ENCODE measurements at places on chromosomes 7 and 10.
A peak's percentile ranks its signal among the peaks of the same experiment; 100 is the strongest.

DNA sequence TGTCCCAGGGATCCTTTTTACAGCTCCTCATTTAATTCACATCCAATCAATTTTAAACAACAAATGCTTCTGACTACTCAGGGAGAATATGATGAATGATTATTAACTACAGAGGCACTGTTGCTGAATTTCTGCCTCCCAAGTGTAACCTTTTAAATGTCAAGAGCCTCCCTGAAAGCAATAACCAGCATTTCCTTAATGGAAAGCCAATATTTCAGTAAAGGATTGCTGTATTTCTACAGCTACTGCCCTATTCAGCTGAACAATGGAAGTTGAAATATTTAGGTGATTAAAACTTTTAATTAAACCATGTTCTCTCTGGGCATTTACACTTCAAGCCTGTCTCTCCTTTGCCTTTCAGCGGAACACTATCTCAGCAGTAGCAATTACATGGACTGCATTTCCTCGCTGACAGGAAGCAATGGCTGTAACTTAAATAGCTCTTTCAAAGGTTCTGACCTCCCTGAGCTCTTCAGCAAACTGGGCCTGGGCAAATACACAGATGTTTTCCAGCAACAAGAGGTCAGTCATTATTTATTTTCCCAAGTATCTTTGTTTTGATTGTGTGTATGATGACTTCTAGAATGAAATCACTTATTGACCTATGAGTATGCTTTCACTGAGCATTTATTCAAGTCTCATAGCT, 304.7 kb downstream of the BICC1 start:
- no peak for DNase-seq

- DNase-seq = no peak
Observed at GRCh38 chr7:33873981-33874750, 31.2 kb upstream of the BMPER start.

DNA sequence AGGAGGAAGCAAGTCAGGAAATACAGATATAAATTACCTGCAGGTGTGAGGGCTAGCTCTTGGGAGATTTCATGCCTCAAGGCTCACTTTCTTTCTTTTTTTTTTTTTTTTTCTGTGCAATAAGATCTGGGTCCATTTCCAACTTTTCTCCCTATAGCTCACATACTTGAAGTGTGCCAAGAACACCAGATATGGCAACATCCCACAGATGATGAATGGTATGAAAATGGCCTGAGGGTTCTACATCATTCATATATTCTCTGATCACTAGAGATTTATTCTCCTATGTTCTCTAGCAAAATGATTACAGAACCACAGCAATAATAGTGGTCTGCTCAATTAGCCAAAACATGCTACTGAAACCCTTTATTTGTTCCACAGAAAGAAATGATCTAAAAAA, 117.2 kb downstream of the LRRTM3 start:
- no peak for DNase-seq

GRCh38 chr7:107025449-107026103, 18.9 kb upstream of the PRKAR2B start:
- DNase-seq = no peak

- no peak for DNase-seq
Observed at GRCh38 chr7:40945788-40946187, 757.1 kb downstream of the INHBA start.

DNA sequence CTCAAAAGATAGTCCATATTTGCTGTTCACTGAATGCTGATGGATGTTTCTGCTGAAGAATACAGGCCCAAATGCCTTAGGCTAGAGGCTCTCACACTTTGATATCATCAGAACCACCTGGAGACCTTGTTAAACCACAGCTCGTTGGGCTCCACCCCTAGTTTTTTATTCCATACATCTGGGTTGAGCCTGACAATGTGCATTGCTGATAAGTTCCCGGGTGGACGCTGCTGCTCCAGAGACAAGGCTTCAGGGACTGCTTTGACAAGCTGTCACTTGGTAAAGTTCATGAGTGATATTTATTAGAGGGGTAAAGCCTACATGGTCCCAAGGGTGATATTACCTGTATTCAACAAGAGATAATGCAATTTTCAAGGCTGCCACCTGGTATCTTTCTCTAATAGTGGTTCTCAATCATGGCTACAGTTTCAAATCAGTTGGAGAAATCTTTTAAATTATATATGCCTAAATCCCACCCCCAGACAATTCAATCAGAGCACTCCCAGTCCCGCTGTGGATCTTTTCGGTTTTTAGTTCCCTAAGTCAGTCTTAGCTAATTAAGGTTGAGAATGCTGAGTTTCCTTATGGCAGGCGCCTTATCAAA, 107.1 kb upstream of the GSDME start:
- DNase-seq = no peak

DNA sequence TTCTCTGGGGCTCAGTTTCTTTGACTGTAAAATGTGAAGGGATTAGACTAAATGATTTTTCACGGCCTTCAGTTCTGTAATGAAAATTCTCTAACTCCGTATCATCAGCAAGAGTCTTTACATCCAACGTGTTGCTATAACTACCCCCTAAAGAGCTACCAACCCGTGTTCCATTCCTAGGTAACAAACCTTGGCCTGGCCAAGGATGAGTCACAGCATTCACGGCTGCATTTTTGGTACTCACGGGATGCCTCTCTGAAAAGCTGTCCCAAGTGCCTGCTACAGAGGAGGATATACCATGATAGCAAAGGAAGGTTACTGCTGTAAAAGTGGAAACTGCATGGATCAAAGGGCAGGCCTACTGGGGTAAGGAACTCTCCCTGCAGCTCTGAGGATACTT, 5.9 kb downstream of the LRRC4 start:
- no peak for DNase-seq

DNA sequence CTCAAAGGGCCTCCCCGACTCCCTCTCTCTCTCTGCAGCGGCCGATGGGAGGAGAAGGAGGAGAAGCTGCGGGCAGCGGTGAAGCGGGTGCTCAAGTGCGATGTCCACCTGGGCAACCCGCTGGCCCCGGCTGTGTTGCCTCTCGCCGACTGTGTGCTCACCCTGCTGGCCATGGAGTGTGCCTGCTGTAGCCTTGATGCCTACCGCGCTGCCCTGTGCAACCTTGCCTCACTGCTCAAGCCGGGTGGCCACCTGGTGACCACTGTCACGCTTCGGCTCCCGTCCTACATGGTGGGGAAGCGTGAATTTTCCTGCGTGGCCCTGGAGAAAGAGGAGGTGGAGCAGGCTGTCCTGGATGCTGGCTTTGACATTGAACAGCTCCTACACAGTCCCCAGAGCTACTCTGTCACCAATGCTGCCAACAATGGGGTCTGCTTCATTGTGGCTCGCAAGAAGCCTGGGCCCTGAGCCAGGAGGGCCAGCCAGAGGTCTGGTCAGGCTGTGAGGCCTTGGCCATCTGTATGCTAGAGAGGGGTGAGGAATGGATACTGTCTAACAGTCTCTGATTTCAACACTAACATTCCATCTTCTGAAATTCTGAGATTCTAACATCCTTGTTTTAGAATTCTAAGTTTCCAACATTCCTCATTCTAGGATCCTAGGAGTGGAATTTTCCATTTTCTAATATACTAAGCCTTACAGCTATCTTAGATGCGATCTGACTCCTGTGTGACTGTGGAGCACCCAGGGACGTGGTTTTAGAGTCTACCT, 3.6 kb downstream of the INMT start:
- DNase-seq = no peak

DNA sequence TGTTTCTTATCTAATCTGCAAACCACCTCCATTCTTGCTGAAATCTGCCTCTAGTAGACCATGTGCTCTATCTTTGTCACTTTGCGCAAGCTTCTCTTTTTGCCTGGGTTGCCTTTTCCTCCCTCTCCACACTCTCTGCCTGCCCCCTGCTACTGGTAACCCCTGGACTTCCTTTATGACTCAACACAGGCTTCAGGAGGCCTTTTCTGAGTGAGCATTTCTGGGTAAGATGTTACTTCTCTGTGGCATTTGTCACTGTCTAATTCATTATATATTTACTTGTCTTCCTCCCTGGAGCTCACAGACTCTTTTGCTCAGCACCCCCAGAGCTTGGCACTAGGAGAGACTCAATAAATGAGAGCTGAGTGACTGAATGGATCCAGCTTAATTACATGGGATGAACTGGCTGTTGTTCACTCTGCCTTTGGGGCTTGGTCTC, 8.4 kb downstream of the GOLGA7B start:
- no peak for DNase-seq

- peak; percentile 53 for DNase-seq
Observed at GRCh38 chr10:3192856-3193635, 20.5 kb upstream of the PITRM1 start.

DNA sequence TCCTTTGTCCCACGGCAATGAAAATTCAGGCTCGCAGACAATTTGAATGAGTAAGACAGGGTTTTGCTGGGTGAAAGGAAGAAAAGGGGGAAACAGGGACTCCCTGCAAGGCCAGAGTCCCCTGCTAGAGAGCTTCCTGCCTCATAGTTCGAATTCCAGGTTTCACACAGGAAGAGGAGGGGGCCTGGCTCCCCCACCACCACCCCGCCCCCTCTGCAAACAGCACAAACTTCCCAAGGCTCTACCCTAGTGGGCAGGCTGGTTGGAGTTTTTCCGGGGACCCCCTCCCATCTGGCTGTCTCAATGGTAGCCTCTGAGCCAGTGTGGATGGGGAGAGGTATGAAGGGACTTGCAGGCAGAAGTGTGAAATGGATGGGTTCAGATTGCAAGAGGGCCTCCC, 57.4 kb upstream of the NEBL start:
- DNase-seq = no peak

GRCh38 chr7:86454753-86455152, 189.0 kb upstream of the GRM3 start:
- DNase-seq = no peak

GRCh38 chr7:16801111-16801542, 3.7 kb downstream of the AGR2 start:
- no peak for DNase-seq

GRCh38 chr7:123944395-123944794, 19.4 kb downstream of the SPAM1 start:
- DNase-seq = no peak

DNA sequence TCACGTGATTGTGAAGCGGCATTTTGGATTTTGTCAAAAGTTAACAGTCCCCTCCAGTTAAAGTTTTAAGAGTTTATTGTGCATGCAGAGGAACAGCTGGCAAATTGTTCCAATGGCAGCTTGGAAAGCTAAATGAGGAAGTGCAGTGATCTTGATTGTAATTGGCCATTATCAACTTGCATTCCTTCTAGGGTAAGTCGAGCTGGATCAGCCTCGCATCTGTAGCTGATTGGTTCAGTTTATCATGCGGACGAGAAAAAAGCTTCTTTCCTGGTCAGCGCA, 566 bp downstream of the ZNF789 start:
- no peak for DNase-seq

DNA sequence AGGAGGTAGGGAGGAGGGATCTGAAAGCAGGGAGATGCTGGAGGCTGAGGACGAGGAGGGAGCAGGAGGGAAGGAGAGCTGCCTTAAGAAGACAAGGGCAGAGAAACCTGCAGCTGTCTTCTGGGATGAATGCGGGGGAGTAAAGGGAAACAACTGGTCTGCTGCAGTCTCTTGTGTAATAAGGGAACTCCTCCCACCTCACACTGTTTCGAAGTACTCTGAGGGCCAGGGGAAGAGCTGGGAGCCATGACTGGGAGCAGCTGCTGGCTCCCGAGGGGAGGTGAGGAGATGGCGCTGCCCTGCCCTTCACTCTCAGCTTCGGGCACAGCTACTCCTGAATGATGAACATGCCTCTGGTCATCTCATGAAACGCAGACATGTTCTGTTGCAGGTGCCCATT, 65.1 kb downstream of the CLEC2L start:
- DNase-seq = no peak

GRCh38 chr7:108454674-108455550, 1.3 kb downstream of the NRCAM start:
- peak; percentile 10 for DNase-seq

- DNase-seq = no peak
Observed at GRCh38 chr7:22681852-22682657, 44.9 kb upstream of the IL6 start.

GRCh38 chr7:135747366-135747765, 1.2 kb downstream of the FAM180A start:
- no peak for DNase-seq

DNA sequence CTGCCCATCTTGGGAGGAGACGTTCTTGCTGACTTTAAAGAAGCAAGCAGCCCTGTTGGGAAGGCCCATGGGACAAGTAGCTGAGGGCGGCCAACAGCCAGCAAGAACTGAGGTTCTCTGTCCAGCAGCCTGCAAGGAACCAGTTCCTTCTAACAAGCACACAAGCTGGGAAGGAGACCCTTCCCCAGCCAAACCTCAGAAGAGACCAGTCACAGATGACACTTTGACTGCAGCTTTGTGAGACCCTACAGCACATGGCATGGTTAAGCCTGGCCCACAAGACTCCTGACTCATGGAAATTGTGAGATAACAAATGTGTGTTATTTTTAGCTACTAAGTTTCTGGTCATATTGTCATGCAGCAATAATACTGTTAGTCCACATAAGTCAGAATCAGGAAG, 99.9 kb downstream of the PRLHR start:
- DNase-seq = no peak

- no peak for DNase-seq
Observed at GRCh38 chr7:1646957-1647891, 22.9 kb upstream of the ELFN1 start.

- no peak for DNase-seq
Observed at GRCh38 chr7:31948029-31948428, 122.2 kb downstream of the PDE1C start.

GRCh38 chr10:131568866-131569265, 257.3 kb upstream of the TCERG1L start:
- no peak for DNase-seq

- peak; percentile 79 for DNase-seq
Observed at GRCh38 chr10:119103903-119104653, at the start of gene DENND10. TSS of gene DENND10 (plus strand) at chr10:119104113. CDS start at chr10:119104143, 30 bp downstream.

DNA sequence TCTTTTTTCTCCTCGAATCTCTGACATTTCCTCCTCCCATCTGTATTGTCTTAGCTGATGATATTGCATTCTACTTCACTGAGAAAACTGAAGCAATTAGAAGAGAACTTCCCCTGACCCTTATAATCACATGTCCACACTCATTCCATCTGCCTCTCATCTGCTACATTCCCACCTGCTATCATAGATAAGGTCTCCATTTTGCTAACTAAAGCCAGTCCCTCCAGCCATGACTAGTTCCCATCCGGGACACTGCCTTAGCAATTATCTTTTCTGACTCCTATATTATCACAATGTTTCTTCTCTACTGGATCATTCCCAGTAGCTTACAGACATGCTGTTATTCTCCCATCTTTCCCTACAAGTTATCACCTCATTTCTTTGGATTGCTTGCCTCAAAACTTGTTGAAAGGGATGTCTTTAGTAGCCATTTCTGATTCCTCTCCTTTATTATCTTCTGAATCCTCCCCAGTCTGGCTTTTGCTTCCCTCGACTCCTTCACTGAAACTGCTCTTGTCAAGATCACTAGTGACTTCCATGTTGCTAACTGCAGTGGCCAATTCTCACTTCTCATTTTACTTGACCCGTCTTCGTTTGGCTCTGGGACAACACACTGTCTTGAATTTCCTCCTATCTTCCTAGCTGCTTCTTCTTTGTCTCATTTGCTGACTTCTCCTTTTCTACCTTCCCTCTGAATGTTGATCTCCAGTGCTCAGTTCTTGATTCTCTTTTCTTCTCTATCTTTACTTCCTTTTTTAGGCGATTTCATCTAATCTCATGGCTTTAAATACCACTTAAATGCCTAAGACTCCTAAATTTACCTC, 35.9 kb downstream of the FZD1 start:
- no peak for DNase-seq

All from stimulated activated CD4-positive, alpha-beta T cell treated with anti-CD3 and anti-CD28 coated beads, Interleukin-4, amount 100 ng/mL, for 1 hour (primary cell).